Osteocyte (in vitro differentiated cells): ENCODE measurements at places on chromosomes 4 and X. TPM values are rescaled to one million over a fixed set of nuclear protein-coding genes. Genes with fewer than 3 reads are reported as not detected.

- no peak for DNase-seq
Observed at GRCh38 chr4:184684491-184685189, 35.1 kb downstream of the PRIMPOL start.

DNA sequence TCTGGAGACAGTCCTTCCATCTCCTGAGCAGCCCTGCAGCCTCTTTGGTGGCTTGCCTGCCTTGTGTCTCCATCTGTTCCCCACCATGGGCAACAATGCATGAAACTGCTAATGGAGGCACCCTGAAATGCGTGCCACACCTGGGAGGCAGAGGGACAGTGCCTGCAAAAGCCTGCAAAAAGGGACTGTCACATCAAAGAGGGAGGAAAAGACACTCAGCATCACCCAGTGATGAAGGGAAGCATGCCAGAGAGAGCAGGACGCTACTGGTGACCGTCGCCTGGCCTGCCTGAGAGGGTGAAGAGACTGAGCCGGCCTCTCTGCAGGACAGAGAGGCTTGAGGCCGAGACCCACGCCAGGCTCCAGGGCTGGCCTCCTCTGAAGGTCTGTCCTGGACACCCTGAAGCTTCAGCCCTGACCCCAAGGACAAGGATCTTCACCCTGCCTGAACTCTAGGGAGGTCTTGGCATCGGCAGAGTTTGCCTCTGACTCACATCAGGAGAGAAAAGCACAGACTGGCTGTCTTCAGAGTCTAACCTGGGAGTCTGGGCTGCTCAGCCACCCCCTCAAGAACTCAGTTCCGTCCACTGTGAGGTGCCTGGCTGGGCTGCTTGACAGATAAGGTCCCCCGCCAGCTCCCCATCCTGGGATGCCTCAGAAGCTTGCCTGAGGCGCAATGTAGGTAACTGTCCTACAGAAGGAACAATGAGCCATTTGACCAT lies 8.1 kb downstream of the ACSL1 start:
- no peak for DNase-seq

GRCh38 chr4:182548156-182548555 lies 305.0 kb downstream of the TENM3 start:
- no peak for DNase-seq

DNA sequence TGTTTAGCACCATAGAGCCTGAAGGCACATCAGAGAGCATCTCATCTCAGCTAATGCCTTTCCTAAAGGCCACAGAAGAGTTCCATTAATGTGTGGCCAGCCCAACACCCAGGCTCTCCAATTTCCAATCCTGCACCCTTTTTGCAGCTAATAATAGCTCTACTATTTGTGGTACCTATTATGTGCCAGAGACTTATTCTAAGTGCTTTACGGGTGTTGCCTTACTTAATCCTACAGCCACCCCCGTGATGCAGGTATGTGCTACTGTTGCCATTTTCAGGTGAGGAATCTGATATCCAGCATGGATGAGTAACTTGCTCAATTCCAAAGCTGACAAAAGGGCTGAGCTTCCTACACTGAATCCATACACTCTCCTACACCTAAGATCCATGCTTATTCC lies 217.6 kb upstream of the GALNT7 start:
- DNase-seq, result no peak

GRCh38 chr4:80343887-80344286 lies 8.4 kb downstream of the CFAP299 start:
- DNase-seq, result no peak

- peak; percentile 48 for DNase-seq
Observed at GRCh38 chrX:74519870-74520269, 94.6 kb downstream of the RLIM start.

DNA sequence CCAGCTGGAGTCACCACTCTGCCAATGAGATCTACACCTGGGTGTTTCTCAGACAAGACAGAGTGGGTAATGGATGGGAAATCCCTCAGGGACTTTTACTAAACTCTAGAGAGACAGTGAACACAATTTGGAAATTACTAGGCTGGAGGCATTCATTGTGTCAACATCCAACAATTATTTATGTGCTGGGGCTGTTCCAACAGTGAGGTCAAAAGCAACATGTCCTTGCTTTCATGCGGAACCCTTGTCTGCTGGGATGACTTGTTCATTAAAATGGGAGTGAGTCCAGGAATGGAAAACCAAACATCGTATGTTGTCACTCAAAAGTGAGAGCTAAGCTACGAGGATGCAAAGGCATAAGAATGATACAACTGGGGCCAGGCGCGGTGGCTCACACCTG lies 54.0 kb downstream of the DRD5 start:
- no peak for DNase-seq

DNA sequence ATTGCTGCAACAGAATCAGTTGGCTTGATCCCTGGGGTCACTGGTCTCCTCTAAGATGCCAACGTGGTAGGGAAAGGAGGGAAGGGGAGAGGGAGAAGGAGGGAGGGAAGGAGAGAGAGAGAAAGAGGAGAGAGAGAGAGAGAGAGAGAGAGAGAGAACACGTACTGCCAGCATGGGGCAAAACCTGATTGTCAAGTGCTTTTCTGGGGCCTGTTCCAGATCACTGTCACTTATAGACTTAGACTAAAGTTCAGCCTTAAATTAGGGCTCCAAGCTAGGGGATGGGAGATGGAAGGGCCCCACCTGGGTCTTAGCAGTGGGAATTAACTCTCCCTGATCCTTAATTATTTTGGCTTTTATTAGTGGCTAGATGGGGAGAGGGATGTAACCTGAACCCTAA lies 12.9 kb downstream of the SHROOM4 start:
- DNase-seq, result no peak

Gene REELD1
- not detected in 2 replicates for total RNA-seq

Gene KLHL4
- total RNA-seq, result 0.38 and 0.63 TPM in 2 replicates
